Gastrocnemius medialis (tissue), 4 donors: ENCODE measurements at places on chromosomes 11 and 22. TPM values are rescaled to one million over a fixed set of nuclear protein-coding genes. Genes with fewer than 3 reads are reported as not detected.

The SLC22A25 gene
- total RNA-seq: not detected

The IRF7 gene
- total RNA-seq: 19.1 TPM

The SAA4 gene
- total RNA-seq: not detected

The CCDC73 gene
- total RNA-seq: not detected

The TUB gene
- total RNA-seq: 0.71 TPM

The FXYD6 gene
- 17.7 TPM for total RNA-seq

The CLMP gene
- 12.5 TPM for total RNA-seq

The CDC42EP1 gene
- 7.1 TPM for total RNA-seq

The MS4A4E gene
- total RNA-seq: 2.8 TPM

The PGA3 gene
- total RNA-seq: not detected

The RASSF10 gene
- 0.62 TPM for total RNA-seq

The TAGLN gene
- total RNA-seq: 27.4 TPM

The OR8D2 gene
- total RNA-seq: not detected

The NOX4 gene
- 2.4 TPM for total RNA-seq

The PHF21B gene
- total RNA-seq: 0.07 TPM

DNA sequence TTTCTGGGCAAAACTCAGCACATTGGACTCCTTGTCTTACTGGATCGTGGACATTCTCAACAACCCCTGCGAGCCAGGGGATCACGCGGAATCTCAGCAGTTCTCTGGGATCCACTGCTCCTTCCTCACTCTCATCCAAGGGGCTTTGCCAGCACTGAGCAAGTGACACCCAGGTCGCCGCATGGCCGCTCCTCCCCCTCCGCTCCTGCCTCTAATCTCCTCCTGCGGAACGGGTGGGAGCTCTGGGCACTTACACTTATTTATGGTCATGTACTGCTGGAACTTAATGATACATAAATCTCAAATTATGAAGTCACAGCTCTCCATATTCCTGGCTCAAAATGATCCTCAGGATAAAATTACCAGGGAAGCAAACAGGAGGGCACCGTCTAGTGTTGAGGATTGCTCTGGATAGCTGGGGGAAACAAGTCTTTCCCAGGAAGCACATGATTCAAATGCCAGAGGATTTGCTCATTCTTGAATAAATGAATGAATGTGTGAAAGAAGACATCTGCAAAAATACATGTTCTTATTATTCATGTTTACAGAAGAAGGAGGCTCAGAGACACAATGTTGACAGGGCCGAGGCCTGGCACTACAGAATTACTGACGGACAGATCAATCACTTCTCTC lies 1077.3 kb downstream of the TBC1D22A start:
- DNase-seq: no peak

DNA sequence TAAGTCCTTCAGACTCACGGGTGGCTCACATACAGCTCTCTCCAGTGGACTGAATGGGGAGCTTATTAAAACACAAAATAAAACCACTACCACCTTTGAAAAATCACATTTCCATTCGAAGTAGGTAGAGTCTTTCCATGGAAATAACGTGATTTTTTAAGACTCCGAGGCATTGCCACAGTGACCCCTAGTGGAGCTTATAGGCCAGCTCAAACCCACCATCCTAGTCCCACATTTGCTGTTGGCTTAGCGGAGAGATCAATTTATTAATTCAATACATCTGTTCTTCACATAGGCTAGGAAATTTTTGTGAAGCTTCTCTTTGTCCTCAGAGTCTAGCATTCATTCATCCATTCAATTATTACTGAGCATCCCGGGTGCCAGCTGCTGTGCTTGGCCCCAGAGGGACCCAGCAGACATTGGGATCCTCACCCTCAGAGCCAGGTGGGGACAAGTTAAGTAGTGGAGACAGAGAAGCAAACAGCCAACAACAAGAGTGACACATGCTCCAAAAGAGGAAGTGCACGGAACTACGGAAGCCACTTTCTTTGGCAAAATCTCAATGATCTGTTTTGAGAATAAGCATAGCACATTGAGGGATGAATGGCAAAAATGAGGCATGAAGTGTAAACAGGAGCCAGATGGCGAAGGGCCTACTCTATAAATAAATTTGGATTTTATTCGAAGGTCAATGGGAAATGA lies 10.2 kb upstream of the P4HA3 start:
- no peak for DNase-seq

GRCh38 chr11:68271023-68271780 lies 571 bp downstream of the C11orf24 start:
- DNase-seq: peak; percentile 47

DNA sequence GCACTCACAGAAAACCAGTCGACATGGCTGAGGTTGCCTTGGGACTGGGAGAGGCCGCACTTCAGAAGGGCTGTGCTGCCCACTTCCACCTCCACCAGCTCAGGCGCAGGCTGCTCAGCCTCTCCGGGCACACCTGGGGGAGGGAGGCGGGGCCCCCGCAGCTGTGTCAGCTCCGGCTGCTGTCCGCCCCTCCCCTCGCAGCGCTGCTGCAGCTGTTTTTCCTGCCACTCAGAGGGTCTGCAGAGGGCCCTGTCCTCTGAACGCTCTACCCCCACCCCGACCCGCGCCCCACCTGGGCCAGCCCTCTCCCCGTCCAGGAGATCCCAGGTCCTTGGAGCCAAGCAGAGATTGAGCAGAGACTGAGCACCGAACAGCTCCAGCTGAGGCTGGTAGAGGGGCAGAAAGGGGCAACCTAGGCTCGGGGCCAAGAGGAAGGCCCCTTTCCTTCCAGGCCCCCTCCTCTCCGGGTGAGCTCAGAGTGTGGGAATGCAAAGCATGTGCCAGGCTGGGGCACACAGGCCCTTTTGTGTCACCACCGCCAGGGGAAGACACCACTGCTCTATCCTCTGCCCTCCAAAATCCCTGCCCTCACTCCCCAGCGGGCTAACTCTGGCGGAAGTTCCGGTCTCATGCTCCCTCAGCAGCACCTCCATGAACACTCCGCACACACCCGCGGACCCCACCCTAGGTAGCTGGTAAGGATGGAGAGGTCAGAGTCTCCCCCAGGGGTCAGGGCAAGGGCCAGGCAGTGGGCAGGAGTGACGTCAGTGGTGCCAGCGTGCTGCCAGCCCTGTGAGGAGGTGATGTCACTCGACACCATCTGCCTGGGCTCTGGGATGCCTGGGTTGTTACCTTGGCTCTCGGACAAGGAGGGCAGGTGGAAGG lies 1.6 kb downstream of the MCAM start:
- DNase-seq: no peak

DNA sequence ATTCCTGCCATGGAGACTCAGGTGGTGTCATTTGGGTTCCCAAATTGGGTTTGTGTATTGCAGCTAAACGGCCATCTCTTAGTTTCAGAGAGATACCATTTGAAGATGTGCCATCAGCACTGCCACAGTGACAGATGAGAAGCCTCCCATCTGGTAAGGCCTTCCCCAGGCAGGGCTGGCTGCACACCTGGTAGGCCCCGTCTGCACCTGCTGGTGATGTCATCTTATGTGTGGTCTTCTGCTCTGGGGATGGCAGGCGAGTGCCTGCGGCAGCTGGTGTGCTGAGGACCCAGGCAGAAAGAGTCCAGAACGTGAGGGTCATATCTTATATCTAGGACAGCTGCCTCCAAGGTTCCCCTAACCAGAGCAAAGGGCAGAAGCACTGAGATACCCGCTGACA lies 100.6 kb downstream of the CSNK2A3 start:
- DNase-seq: no peak

DNA sequence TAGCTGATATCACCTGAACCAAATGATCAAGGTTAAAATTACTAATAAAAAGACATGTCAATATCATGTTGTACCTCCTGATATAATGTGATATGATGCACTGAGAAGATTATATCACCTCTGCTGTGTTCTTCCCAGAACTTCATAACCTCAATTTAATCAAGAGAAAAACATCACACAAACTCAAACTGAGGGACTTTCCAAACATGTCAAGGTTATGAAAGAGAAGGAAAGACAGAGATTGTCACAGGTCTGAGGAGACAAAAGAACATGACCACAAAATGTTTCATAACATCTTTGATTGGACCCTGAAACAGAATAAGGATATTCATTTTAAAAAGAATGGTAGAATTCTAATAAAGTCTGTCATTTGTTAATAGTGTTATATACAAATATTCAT lies 43.0 kb upstream of the CFAP300 start:
- DNase-seq: no peak

DNA sequence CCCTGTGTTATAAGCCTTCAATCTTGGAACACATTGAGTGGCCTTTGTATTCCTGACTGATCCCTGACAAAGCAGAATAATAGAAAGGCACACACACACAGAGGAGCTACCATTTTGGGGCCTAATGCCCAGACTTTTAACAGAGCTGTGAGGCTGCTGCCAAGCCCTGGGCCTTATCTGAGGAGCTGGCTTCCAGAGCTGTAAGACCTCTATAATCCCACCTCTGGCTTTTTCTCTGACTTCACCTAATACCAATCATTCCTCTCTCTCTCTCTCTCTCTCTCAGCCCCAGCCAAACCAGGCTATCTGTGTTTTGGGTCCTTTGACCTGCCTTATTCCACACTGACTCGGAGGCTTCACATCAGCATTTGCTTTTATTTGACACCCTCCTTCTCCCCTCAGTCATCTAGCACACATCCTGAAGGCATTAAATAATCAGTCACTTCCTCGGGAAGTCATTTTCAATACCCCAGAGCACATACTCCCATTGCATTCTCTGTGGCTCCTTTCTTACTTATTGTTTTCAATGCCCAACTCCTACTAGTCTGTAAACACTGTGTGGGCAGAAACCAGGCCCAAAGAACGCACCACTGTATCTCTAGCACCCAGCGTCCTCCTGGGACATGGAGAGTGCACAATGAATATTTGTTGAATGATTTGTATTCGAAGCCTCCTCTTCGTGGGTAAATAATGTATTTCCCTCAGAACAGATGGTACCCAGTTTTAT lies 21.2 kb upstream of the TRIM44 start:
- DNase-seq: no peak

DNA sequence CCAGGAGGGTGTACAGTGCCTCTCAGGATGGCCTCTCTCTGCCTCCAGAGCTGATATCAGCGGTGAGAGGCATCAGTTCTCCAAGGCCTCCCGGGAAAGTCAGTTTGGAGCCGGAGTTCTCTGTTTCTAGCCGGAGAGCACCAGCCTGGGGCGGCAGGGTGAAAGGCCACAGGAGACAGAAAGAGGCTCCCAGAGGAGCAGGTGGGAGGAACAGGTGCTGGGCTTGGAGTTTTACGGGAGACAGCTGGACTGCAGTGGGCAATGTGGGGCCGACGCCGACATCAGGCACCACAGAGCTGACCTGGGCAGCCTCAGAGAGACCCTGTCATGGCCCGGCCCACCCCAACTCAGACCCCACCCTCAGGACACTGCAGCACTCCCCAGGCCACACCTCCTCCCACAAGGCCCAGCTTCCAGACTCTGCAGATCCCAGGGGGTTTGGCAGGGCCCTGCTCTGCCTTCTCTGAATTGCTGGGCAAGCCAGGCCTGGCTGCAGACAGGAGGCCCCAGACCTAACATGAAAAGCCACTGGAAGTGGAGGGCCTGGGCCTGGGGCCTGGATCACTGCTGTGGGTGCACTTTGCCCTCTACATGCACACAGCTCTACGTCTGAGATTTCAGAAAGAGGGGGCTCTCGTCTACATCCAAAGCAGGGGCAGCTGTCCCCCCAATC lies 885.6 kb downstream of the BRD1 start:
- no peak for DNase-seq

DNA sequence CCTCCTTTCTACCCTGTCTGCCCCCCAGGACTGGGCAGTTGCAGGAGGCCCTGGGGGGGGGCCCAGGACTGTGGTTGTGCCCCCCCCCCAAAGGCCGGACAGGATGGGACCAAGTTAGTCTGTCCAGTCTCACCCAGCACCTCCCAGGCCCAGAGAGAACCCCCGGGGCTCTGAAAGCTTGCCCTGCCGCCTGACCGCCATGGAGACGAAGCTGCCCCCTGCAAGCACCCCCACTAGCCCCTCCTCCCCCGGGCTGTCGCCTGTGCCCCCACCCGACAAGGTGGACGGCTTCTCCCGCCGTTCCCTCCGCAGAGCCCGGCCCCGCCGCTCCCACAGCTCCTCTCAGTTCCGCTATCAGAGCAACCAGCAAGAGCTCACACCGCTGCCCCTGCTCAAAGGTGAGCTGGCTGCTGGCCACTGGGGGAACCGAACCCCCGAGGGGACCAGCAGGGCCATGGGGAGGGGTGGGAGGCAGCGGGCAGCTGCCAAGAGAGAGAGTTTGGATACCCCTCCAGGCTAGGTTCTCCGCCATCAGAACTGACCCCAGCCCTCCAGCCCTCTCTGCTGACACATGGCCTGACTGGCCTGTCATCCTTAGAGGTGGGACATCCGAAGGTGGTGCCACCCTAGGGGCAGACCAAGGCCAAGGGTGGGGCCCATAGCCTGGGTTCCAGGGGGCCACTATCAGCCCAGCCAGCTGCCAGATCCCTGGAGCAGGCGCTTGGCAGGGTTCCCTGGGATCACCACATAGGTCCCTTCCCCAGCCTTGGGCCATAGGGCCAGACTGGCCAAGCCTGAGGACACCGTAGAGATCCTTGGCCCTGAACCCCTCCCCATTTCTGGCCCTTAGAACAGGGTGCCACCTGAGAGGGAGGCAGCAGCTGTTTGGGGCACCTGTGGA lies 1.3 kb downstream of the PPP2R5B start:
- DNase-seq: no peak

DNA sequence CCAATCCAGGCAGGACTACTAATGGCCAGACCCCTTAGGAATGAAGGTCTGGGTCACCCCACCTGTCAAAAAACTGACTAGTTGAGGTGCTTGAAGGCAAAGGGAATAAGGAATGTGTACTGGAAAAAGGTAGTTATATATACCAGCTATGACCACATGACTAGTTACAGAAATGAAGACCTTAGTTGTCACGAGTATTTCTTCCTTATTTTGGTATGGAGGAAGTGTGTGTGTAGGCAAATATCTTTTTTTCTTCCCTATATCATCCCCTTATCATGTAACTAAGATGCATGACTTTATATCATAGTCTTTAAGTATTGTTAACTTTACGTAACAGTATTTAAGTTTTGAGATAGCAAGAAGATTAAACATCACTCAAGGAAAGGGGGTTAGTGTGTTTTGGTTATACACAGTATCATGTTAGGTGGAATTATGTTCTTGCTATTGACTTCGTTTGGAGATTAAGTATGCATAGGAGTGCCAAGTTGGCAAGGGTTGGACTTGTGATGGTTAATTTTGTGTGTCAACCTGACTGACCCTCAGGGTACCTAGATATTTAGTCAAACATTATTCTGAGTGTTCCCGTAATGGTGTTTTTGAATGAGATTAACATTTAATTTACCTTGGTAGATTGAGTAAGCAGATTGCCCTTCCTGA lies 38.2 kb upstream of the NARS2 start:
- no peak for DNase-seq

GRCh38 chr11:115784796-115785521 lies 280.7 kb upstream of the CADM1 start:
- DNase-seq: no peak

GRCh38 chr11:57248780-57249383 lies 11.8 kb upstream of the APLNR start:
- no peak for DNase-seq

- DNase-seq: peak; percentile 58
Observed at GRCh38 chr11:64207256-64208085, 950 bp downstream of the FERMT3 start.

- DNase-seq: no peak
Observed at GRCh38 chr11:130165601-130166456, 6.2 kb downstream of the ST14 start.

- DNase-seq: peak; percentile 65
Observed at GRCh38 chr11:65856689-65857499, 1.1 kb downstream of the CFL1 start.

- peak; percentile 4 for DNase-seq
Observed at GRCh38 chr11:40293655-40294348, 1165.7 kb downstream of the LRRC4C start.

- DNase-seq: peak; percentile 48
Observed at GRCh38 chr11:111978028-111978771, 41.1 kb downstream of the DIXDC1 start.
